ENCODE measurements at places on chromosomes 3 and 15. TPM values are rescaled to one million over a fixed set of nuclear protein-coding genes. Genes with fewer than 3 reads are reported as not detected.

- no peak for DNase-seq
These were observed 57.5 kb downstream of the FLNB start for GRCh38 chr3:58065700-58066167.

DNA sequence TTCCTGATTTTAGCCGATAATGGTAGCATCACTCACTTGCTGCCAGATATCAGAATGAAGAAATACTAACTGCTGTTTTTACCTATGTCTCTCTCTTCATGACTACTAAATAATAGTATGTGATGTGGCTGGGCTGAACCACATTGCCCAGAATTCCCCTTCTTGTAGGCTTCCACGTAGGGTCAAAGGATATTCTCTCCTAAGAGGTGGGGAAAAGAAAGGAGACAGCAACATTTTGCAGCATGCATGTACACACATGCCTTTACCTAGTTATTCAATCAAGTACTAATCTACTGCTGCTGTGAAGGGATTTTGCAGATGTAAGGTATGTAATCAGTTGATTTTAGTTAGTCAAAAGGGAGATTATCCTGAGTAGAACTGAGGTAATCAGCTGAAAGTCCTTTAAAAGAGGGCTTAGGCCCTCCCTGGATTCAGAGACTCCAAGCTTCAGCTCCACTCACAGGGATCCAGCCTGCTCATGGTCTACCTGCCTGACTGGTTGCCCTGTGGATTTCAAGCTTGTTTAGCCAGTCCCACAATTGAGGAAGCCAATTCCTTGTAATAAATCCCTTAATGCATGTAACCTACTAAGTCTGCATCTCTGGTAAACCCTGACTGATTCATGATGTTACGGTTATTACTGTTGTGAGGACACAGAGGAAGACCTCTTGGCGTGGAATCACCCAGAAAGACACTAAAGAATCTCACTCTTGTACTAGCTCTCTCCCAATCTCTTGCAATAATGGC, 20.4 kb downstream of the PLD1 start:
- no peak for DNase-seq

GRCh38 chr3:71785532-71786216, 726 bp upstream of the PROK2 start:
- DNase-seq = no peak

DNA sequence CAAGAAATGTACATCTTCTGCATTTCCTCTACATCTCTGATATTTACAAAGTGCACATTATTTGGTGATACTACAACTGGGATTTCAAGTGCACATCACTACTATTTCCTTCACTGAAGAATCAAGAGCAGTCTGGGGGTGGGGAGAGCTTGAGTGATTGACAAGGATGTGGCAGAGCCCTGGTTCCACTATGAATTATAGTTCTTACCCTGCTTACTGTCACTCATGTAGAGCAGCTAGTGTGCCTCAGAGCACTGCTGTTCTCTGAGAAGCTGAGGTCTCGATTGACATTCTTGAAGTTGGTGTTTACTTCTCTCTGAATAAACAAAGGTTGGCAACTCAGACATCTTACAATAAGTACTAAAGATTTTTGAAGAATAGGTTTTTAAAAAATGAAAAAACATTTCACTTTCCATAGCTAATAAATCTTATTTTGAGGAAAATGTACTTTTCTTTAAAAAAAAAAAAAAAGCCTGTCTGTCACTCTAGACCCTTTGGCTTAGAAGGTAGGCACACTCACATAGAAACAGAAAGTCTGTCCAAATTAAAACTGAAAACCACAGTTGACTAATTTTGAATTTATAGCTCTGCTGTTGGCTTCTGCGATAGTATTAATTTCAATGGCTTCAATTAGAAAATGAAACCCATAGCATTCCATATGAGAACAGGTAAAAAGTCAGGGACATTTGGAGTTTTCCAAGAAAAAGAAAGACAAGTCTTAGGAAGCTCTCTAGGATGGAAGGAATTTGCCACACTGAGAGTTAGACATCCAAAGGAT, 5.6 kb downstream of the GREM1 start:
- DNase-seq = no peak

- no peak for DNase-seq
These were observed 413.5 kb downstream of the CNTN3 start for GRCh38 chr3:74200952-74201351.

GRCh38 chr3:29637068-29637467, 356.2 kb downstream of the RBMS3 start:
- no peak for DNase-seq

- DNase-seq = no peak
These were observed 203.8 kb upstream of the CD96 start for GRCh38 chr3:111338059-111338698.

The ZNF639 gene
- total RNA-seq = 26.2 TPM

DNA sequence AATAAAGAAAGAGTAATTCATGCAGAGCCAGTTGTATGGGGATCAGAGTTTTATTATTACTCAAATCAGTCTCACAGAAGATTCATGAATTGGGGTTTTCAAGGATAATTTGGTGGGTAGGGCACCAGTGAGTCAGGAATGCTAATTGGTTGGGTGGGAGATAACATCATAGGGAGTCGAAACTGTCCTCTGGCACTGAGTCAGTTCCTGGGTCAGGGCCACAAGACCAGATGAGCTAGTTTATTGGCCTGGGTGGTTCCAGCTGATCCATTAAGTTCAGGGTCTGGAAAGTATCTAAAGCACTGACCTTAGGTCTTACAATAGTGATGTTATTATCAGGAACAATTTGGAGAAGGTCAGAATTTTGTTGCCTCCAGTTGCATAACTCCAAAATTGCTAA, 998.6 kb upstream of the EPHA6 start:
- DNase-seq = no peak

The RAB6B gene
- total RNA-seq = 5.5 TPM

DNA sequence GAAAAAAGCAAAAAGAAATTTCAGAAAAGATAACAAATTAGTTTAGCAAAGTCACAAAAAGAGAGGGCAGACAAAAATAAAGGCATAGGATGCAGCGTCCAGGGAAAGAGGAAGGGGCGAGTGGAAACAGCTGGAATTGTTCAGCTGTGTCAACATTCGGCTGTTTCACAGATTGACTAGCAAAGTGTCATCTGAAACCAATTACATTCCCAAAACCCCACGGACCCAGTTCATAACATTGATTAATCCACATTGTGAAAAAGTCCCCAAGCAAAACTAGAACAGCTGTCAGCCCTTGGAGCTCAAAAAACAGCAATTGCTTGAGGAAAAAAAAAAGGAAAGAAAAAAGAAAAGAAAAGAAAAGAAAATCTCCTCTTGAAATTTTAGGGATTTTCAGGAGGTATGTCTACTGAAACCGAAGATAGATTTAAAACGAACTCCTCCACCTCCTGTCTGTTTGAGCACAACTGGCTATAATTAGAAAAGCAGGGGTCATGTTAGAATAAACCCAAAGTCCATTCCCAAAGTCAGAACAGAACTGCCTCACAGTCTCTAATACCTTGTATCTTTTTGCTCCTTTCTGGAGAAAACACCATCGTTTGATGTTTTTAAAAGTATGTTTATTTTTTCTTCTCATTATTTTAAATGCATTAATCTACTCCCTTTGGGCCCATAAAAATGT, 159.6 kb downstream of the RORA start:
- no peak for DNase-seq

- DNase-seq = no peak
These were observed 94.6 kb upstream of the LPP start for GRCh38 chr3:188059351-188059750.

DNA sequence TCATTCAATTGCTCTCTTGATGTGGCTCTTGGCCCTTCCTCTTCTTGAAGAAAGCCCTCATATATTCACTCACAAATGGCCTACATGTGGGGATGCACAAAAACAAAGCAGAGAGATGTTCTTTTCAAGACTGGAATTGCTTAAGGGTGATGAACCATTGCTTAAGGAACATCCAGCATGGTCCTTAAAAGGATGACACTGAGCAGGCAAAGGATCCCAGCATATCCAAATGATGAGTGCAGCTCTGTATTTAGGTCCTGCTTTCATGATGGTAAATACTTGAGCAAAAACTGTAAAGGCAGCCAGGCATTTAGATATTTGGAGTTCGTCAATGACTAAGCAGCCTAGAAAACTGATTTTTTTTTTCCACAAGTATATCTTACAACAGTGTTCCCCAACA, 173.8 kb upstream of the ARRDC4 start:
- DNase-seq = no peak

- DNase-seq = peak; percentile 35
These were observed 20.3 kb downstream of the PLXNB1 start for GRCh38 chr3:48409291-48410201.

- DNase-seq = no peak
These were observed 223.5 kb upstream of the UBE2E2 start for GRCh38 chr3:22979581-22979980.

- no peak for DNase-seq
These were observed 23.6 kb upstream of the CAV3 start for GRCh38 chr3:8709801-8710507.

DNA sequence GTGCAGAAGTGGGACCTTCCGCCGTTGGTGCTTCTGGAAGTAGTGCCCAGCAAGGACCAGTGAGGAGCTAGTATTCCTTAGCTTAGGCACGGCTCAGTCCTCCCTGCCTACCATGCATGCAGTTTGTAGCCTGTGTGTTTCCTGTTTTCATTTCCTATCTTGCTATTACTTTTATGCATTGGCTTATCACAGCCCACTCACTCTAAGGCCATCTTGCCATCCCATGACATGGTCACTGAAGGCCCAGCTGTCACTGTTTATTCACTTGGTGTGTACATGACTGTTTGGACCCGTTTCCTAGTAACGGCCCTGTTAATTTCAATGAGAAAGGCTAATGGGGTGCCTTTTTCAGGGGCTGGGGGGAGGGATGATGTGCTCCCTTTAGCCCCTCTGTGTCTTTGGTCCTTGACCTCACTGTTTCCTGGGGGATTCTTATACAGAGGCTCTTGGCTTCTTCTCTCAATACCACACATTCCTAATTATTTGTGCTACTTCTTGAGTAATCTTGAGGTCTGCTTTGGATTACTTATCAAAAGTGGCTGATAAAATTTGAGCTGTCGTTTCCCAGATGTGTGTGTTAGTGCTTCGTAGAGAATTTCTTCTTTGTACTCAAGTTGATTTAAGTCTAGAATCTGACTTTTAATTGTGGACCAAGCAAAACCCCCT, 24.5 kb upstream of the TRAK1 start:
- DNase-seq = no peak
